NCI-H2171 (cell line): ENCODE measurements at places on chromosomes 3 and 15.

DNA sequence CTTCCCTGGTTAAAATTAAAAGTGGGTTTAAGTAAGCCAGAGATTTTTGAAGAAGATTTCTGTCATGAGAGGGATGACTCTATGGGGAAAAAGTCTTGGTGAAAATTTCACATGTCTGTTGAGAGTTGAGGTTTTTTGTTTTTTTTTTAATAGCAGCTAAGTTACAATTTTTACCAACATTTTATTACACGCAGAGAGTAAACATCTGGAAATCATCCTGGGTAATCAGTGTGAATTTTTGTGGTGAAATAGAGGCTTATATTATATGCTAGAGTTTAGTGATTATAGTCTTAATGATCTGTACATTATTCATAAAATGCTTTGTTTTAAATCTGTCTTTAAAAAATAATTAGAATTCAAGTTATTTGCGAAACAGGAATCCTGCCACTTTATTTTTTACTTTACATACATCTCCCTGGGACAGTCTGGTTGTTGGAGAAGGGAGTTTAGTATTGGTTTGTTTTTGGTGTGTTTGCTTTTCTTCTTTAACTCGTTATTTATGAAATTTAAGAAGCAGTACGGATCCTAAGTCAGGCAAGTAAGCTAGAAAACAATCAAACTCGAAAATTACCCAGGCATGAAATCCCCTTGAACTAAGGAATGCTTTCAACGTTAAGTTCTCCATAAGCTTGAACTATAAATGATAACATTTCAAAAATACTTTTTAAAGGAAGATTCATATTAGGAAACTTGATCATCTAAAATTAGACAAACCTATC is 143.4 kb upstream of the TSC22D2 start:
- no peak for DNase-seq

GRCh38 chr3:52774066-52774713 is 3.2 kb upstream of the ITIH1 start:
- DNase-seq = no peak

DNA sequence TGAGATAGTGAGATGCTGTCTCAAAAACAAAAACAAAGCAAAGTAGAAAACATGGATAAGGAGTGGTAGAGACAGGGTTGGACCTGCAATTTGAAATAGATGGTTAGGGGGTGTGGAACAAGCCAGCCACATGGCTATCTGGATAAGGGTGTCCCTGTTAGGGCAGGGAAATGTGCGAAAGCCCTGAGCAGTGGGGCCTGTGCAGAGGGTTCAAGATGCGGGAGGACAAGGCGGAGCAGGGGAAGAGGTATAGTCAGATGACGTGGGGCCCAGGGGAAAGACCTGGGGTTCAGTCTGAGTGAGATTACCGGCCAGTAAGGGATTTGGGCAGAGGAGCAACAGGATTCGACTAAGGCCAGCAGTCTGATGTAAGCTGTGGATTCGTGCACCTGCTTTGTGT is 18.4 kb upstream of the NR2E3 start:
- no peak for DNase-seq

DNA sequence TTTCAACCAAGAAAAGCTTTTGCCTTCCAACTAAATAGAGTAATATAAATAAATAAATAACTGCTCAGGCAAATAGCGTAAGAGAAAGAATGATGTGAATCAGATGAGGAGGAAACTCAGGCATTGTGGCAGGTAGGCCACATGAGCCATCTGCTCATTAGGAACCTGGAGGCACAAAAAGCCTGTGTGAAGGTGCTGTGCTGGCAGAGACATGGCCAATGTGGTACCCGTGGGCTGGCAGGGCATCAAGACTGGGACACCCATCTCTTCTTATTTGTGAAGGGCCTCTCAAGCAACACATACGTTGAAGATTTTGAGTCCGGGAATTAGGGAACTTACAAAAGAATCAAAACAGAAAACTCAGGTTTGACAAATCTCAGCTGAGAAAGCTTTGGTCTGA is 9.5 kb downstream of the ANKRD34C start:
- DNase-seq = no peak
